ENCODE measurements at places on chromosomes 7 and 10.

GRCh38 chr7:52189153-52189778, 846.2 kb upstream of the POM121L12 start:
- no peak for DNase-seq

GRCh38 chr10:30353851-30354250, 4.8 kb upstream of the MTPAP start:
- no peak for DNase-seq

DNA sequence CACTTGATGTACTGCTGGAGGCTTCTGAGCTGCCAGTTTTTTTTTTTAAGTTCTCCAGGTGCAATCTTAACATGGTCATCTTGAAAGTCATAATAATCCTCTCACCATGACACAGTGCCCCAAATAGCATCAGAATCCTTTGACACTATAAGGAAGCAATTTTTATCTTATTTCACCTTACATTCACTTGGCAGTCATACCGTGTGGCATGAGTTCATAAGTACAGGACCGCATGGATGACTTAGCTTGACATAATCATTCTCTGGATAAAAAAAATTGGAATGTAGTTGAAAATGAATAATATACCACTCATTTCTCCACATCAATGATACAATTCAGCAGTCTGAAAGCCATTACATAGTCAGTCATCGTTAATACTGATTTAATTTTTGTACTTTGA, 25.6 kb upstream of the TMEM196 start:
- DNase-seq = no peak

DNA sequence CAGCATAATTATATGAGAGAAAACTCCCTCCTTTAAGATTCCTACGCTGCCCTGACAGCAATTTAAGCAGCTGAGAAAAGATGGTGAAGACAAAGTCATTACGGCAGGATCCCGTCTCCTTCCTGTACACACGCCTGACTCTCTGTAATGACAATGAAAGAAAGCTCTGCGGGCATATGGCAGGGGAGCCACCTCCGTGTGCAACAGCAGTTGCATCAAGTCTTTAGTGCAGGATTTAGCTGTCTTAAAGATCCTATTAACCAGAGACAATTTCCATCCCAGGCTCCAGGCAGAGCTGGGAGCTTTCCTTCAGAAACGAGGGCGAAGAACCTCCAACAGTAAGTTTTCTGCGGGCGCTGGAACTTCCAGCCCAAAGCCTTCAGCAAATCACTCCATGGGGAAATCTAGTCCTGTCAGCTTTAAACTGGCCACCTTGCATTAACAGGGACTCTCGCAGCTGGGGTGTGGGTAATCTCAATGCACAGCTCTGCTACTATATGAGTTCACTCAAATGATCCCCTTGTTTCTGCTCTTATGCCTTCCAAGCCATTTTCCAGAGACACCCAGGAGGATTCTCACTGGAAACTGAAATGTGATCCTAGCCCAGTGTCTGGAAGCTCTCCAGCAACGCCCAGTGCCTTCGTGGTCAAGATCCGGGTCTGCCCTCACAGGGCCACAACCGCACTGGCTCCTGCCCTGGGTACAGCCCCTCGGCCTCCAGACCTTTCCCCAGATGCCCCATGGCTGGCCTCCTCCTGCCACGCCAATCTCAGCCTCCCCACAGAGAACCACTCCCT, 74.9 kb downstream of the CTBP2 start:
- no peak for DNase-seq

GRCh38 chr7:139651308-139651707, 126.5 kb downstream of the HIPK2 start:
- DNase-seq = no peak

DNA sequence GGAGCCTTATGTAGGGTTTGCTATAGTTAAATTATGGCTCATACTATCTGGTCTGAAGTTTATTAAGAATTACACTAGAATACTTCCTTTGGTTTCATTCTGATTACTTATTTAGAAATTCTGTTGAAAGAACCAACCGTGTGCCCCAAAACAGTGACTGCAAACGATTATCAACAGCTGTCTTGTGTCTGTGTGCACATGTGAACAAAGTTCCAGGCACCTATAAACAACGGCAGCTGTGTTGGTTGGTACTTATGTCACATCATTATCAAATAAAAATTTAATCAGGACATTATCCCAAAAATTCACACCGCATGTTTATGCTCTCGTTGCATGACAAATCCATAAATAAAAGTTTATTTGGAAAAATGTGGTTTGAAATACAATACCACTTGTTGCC, 80.6 kb downstream of the USP6NL start:
- no peak for DNase-seq

GRCh38 chr7:105788816-105789349, 87.5 kb downstream of the ATXN7L1 start:
- no peak for DNase-seq

DNA sequence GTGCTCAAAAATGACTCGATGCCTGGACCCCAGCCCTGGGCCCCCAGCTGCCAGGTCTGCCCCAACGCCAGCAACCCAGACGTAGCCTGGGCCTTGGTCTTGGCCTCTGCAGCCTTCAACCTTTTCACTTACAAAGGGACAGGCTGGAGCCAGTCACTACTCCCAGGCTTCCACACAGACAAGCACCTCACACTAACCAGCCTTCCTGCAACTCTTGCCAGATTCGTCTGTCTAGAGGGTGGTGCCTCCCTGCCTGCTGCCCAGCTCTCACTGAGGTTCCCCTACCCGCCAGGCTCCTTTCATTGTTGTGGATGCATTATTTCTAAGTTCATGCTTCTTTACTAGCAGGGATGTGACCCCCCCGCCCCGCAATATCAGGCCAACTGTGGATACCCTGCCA, 56.3 kb downstream of the NUDCD3 start:
- no peak for DNase-seq

GRCh38 chr7:106721816-106722785, 61.1 kb upstream of the CCDC71L start:
- no peak for DNase-seq

DNA sequence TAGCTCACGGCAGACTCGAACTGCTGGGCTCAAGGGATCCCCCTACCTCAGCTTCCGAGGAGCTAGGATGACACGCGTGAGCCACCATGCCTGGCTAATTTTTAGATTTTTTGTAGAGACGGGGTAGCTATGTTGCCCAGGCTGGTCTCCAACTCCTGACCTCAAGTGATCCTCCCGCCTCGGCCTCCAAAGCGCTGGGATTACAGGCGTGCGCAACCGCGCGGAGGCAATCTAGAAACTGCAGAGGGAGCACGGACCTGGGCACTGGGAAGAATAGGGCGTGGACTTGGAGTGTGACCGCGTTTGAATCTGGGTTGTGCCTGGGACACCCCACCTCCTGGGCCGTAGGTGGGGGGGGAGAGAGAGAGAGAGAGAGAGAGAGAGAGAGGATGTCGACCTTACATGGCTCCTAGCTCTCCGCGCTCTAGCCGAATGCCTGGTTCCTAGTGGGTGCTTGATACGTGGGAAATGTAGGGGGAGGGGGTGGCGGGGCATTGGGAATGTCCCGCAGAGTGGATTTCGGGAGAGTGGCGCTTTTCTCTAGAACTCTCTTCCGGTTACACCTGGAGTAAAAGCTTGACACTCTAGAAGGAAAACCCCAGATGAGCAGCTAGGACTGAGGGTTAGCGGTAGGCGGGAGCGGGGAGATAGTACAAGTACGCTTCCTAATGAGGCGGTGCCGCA, 1.2 kb upstream of the MAP3K8 start:
- no peak for DNase-seq

DNA sequence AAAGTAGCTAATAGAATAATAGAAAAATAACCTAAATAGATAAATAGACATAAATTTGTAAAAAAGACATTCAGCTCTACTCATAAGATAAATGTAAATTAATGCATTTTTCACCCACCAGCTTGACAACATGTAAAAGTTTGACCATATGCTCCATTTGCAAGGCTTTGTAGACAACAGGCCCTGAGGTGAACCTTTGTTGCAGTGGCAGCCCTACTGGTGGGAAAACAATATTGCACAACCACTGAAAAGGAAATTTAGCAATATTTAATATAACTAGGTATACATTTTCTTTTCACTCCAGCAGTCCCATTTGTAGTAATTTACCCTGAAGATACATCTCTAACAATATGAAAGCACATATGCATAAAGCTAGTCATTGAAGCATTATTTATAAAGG, 39.0 kb upstream of the ADRA2A start:
- no peak for DNase-seq

GRCh38 chr10:24208661-24209431, at the start of gene KIAA1217:
Gene KIAA1217 (plus strand): TSS chr10:24209138. CDS start chr10:24209194, 56 bp downstream.
- DNase-seq = no peak

DNA sequence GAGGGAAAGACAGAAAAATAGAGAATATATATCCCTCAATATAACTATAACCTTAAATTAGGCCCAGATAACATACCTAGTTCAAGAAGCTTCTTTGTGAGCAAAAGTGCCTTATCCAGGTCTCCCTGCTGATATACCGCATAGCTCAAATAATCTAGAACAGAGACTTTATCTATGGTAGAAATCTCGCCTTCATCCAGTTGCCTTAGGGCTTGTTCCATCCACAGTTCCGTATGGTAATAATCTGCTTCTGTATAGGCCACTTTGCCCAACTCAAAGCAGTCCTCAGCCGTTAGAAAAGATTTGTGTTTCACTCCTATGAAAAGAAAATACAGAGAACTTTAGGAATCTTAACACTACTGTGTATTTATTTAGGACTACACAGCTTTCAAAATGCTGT, 43.4 kb downstream of the P4HA1 start:
- no peak for DNase-seq

DNA sequence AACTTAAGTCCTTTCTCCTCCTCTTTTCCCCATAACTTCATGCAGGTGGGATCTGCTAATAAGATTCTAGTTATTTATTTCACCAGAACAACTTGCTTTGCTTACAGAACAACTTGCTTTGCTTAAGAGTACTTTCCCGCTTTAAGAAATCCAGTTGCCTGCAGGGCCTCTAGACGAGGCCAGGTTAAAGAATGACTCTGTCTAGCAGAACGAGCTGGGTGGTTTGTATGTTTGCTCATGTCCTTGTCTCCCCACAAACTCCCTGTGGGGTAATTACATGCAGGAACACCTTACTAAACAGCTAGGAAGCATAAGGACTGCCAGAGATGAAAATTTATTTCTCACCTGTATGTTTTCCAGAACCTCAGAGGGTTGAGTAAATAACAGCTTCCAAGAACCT, 8.8 kb upstream of the FZD8 start:
- no peak for DNase-seq

DNA sequence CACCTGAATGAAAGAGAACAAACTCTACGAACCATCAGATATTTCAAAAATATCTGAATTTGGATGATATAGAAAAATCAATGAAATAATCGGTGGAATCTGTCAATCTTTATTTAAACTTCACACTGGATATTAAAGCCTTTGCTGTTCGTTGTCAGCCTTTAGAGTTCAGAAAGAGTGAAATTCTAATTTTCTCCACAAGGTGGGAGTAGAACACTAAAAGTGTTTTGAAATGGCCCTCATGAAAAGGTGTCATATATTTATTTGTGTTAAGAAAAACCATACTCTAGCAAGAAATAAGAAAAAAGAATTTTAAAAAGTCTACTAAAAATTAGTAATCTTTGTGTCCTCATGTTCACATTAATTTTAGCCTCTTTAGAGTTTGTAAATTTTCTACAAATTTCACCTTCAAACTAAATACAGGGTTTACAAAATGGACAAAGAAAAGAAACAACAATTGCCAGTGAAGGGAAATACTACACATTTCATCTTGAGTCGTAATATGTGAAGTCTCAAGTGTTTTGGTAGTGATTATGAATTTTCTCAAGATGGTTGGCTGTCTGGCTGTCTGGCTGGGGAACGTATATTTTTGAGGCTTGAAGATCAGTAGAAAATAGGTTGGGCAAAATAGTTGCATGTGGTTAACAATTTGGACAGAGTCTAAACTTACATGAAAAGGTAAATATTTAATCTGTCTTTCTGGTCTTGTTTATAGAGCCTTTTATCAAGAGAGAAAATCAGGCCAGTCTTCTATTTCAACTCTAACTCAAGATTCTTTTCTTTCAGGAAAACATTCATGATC, 43.7 kb downstream of the DNAJB9 start:
- DNase-seq = no peak

DNA sequence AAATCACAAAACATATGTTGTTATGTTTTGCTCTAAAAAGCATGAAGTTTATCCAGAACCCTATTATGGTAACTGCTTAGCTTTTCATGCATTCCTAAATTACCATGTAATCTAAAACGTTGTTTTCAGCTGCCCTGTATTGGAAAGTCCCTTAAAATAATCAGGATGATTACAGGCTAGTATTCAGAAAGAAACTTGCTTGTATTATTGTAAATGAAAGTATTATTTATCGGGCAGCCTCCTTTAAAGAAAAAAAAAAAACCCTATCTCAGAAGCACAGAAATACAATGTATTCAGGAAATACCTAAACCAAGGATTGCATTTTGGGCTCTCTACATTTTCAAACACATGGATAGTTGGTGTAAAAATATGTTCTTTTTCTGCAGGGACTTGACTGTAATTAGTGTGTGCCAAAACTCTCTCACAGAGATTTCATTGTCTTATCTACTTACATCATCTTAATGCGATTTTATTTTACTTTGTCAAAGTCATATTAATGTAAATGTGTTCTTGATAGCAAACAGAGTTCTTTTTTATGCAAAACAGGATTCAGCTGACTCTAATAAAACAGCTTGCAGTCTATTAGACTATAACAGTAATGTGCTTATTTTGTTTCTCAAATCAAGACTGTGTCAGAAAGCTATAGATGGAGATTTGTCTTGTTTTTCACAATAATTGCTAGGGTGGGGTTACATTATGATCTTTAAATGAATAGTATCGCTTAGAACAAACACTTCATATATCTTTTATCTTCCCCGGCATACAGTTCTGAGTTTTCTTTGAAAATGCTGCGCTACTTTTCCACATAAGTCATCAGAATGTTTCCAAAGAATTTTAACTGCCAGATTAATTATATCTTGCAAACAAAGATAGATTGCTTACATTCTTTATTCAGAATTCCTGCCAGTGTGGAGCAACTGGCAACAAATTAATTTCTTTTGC, 65.3 kb upstream of the ARID5B start:
- DNase-seq = no peak
